ENCODE measurements at places on chromosomes 2 and 18.

GRCh38 chr2:138059487-138060300 is 95.4 kb downstream of the HNMT start:
- no peak for DNase-seq

- DNase-seq = peak; percentile 82
Measured at GRCh38 chr2:11155381-11156035, at the start of gene SLC66A3. Gene SLC66A3, plus strand, starts transcription at chr2:11155467. Its CDS starts 80 bp downstream, at chr2:11155547.

DNA sequence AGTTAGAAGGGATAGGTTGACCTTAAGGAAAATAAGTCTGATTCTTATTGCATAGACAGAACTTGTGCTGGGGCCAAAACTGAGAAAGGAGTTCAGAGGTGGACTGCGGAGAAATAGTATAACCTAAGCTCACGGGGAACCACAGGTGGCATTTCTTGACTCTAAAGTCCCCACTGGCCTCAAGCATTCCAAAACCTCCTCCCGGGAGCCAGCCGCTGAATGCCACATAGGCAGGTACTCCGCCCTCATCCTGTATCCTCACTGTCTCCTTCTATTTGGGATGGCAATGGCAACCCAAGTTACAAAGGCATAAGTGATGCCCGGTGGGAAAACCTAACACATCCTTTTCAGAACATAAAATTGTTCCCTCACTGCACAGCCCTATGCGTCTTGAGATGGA is 173.0 kb downstream of the SP3 start:
- DNase-seq = no peak

GRCh38 chr18:36284268-36284667 is 13.2 kb upstream of the FHOD3 start:
- no peak for DNase-seq

DNA sequence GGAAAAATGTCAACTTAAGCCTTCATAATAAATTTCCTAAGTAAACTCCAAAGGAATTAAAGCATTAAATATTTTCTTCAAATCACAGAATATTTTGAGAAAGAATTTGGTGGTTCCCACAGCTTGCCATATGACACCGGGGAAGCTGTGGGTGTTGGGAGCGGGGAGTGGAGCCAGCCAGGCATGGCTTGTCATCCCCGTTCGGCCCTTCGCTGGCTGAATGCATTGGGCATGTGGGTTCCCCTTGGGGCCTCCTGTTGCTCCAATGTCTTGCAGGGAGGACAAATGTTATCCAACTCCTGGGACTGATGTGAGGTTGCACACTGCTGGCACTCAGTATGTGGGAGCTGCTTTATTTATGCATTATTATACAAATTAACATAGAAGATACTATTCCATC is 18.6 kb downstream of the NGEF start:
- DNase-seq = no peak

DNA sequence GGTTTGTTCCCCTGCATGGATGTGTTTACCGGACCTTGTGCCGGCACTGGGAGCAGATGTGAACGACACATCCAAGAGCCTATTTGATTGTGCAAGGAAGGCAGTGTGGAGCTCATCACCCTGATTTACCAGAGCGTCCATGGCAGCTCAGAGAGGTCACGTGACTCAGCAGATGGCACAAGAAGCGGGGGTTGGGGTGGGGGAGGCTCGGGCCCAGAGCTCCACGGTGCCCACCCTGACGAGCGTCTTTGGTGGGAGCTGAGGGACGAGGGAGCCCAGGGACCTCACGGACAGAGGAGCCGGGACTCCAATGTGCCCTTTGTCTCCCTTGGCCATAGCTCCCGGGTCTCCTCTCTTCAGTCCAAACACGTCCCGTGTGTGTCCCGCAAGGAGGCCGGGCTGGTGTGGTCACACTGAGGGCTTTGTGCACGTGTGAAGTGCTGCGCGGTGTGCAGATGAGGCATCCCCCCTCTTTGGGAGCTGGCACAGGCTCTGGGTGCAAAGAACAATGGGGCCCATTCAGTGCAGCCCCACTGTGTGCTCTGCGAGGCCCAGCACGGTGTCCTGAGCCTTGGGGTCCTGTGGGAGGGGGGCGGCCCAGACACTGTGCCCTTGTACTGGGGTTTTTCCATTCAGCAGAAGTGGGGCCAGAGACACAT is 15.5 kb downstream of the KCNIP3 start:
- no peak for DNase-seq

- DNase-seq = peak; percentile 63
Measured at GRCh38 chr18:24031318-24031717, 16.8 kb downstream of the TTC39C start.

GRCh38 chr2:170820757-170821530 is 4.3 kb downstream of the GAD1 start:
- no peak for DNase-seq

DNA sequence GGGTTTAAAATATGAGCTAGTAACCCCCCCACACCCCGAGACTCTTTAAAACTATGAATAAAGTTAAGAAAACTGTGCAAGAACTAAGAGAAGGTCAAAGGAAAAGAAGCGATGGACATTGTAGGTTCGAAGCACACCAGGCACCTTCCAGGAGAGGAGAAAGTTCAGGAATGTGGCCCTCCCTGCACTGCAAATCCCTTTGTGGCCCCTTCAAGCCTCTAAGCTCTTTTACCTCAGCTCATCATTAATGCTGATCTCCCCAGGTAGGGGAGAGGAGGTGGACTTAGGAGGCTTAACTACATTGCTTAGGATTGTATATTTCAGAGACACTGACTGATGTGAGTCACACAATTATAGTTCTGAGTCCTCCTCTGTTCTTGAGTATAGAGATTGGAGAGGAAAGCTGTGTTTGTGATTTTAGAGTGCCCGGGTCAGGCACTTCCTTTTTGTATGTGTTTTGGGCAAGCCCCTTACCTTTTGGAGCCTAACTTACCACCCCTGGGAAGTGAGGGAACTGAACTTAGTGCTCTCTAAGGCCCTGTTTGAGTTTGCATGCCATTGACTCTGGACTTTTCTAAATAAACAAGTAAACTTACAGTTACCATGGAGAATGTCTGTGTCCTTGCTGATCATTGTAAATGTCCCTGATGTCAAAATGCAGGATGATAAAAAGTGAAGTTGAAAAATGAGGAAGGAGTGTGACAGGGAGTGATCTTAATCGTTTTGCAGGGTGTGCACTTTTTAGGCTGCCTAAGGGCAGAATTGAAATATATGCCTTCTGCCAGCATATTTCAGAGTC is 140.8 kb upstream of the ZEB2 start:
- no peak for DNase-seq

DNA sequence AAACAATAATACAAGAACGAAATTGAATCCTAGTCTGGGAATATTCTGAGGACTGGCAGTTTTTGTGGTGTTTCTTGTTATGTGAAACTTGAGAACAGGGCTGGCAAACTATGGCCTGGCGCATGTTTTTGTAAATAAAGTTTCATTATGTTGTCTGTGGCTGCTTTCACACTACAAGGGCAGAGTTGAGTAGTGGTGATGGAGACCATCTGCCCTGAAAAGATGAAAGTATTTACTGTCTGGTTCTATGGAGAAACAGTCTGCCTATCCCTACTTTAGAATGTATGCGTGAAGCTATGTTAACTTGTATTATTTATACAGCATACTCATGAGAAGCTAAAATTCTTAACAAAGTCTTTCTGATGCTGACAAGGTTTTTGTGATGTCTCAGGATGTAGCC is 351.9 kb downstream of the LRRTM1 start:
- no peak for DNase-seq

DNA sequence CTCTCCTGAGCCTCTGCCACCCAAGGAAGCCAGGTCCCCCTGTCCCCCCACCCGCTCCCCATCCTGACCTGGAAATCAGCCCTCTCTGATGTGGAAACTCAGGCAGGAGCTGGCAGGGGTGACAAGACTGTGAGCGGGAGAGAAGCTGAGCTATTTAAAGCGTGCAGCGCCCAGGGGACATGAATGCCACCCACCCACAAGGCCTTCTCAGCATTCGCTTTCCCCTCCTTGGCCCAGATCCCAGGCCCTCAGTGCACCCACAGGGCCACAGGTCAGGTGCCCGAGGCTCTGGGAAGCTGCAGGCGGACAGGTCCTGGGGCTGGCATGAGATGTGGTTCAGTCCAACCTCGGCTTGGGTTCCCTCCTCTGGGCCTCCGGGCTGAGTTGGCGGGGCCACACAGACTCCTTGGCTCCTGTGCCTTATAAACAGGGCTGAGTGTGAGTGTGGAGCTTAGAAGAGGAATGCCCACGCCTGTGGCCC is 168.3 kb downstream of the SMAD7 start:
- DNase-seq = no peak

DNA sequence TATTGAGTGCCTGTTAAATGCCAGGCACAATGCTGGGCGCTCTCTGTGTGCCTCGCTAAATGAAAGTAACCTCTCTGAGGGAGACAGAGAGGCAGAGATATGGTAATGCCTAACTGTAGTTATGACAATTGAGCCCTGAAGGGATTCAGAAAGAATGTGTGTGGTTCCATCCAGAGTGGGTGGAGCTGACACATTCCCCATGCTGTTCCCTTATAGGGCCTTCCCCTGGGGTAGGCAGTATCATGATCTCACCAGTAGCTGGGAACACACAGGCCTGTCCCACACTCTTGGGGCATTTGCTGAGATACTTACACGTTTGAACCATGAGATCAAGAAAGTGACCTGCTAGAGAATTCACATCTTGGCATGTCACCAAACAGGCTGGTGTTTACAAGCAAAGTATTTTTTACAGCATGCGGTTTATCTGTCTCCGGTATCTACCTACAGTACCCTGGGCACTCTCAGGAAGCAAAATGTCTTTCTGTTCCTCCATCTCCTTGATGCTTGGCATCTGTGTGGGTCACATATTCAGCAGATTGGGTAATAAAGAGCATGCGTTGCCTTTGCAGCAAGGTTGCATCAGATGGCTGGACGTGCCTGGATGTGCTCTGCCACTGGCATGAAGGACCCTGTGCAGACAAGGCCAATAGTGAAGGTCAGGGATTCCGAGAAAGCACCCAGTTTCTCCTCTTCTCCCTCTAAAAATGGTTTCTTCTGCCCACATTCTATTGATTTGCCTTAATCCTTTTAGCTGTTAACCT is 9.4 kb downstream of the CTIF start:
- DNase-seq = no peak

GRCh38 chr2:54631755-54632154 is 91.7 kb upstream of the EML6 start:
- DNase-seq = no peak

- DNase-seq = peak; percentile 43
Measured at GRCh38 chr2:203534621-203535077, 452 bp downstream of the RAPH1 start.

- DNase-seq = no peak
Measured at GRCh38 chr2:42864641-42865280, 72.4 kb upstream of the HAAO start.

DNA sequence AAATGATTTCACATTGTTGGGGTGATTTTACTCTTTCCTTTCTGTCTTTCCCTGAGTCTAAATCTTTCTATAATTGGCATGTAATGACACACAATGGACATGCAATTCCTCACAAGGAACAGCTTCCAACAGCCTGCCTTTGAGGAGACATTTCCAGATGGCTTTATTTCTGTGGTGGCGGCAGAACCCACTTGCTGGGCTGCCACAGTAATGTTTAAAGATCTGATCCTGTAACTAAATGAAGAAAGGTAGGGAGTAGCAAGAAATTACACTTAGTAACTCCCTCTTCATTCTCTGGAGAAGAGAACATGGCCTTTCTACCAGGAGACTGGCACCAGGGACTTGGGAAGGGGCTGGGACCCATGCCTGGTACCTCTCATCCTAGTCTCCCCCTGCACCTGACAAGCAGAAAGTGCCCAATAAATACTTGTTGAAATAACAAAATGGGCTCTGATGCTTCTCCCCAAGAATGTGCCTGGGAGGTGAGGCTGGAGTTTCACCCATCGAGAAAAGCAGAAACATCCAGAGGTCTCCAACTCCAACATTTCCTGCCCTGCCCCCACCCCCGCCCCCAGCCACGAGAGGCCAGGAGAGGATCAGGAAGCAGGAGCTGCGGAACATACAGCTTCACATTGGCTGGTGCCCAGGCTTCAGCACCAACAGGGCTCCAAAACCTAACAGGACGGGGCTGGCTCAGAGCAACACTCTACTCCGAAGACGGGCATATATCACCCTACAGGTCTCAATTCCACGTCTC is 92.1 kb downstream of the PXDN start:
- DNase-seq = no peak

DNA sequence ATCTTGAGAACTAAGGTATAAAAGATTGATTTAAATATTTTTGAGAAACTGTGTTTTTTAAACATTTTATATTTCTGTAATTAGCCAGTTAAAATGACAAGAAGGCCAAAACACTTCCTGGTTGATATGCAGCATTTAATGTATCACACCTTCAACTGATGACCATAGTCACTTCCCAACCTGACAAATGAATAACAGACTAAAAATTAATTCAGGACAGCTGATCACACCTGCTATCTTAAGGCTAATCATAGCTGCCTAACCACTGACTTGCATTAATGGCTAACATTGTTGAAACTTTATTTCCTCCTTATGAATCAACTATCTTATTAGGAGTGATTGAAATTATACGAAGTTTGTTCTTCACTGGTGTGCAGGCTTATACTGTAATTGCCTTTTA is 125.8 kb upstream of the MSTN start:
- DNase-seq = no peak

GRCh38 chr2:172496160-172496608 is 59.7 kb upstream of the PDK1 start:
- no peak for DNase-seq

- DNase-seq = no peak
Measured at GRCh38 chr2:169365029-169365480, 2.7 kb upstream of the LRP2 start.

DNA sequence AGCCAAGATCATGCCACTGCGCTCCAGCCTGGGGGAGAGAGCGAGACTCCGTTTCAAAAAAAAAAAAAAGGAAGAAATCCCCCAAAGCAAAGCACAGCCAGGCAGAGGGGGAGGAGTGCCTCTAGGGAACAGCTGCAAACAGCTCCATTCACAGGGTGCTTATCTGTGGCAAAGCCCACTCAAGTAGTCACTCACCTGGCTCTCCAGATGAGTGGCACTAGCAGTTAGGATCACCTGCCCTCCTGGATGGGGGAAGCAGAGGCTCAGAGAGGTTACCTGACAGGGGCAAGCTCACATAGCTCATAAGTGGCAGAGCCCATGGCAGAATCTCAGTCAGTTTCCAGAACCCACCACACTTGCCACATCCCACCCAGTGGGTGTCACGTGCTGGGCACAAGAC is 30.3 kb downstream of the TFCP2L1 start:
- DNase-seq = peak; percentile 95

DNA sequence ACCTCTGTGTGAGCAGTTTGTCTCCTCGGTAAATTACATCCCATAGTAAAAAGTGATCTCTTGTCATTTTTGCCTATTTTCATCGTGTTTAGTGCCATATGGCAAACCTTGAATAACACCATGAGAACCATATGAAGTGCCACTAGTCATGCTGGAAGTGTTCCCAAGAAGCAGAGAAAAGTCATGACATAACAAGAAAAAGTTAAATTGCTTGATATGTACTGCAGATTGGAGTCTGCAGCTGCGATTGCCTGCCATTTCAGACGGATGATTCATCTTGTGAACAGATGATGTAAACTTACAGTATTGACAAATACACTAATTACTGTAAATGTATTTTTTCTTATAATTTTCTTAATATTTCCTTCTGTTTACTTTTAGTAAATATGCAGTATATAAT is 846.7 kb downstream of the BCL11A start:
- no peak for DNase-seq

- peak; percentile 35 for DNase-seq
Measured at GRCh38 chr2:105344704-105345345, 7.5 kb downstream of the C2orf49 start.

GRCh38 chr2:119283873-119284331 is 60.3 kb downstream of the STEAP3 start:
- no peak for DNase-seq

- DNase-seq = no peak
Measured at GRCh38 chr18:23365602-23366001, 87.5 kb upstream of the RIOK3 start.

Measured in NCI-H510A treated with DMSO at 0.1 percent for 48 hours (cell line).